ENCODE measurements at places on chromosomes 5 and 9.

GRCh38 chr5:45695804-45696156 is 400 bp downstream of the HCN1 start:
- DNase-seq: no peak

GRCh38 chr5:150789943-150790611 is 11.5 kb downstream of the SMIM3 start:
- DNase-seq: no peak

DNA sequence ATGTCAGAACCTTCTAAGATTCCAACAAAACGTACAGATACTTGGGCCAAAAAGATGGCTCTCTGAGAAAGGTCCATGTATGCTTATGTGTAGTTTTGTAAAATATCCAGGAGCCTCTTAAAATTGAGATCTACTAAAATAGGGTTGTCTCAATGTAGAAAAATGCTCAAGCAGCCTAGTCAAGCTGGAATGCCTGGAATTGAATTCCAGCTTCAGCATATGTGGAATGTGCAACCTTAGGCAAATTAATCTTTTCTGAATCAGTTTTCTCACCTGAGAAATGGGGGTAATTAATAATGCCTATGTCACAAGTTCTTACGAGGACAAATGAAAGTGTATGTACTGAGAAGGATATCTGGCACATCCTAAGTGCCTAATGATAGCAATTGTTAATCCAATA is 662.4 kb downstream of the DTWD2 start:
- no peak for DNase-seq

DNA sequence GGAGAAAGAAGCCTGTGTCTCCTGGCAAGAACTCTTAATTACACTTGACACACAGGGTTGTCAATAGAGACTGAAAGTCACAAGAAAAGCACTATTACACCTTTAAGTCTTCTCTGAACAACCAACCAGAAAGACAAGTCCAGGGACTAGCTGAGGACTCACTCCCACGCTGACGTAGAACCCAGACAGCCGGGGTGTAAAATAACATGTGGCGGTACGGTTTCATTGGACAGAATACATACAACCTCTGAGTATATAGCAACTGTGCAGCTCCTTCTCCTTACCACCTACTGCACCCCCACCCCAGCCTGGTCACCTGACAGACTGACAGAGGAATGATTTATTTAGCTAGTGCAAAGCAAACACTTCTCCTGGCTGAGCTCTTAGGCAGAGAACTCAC is 103.4 kb upstream of the RASEF start:
- peak; percentile 81 for DNase-seq

DNA sequence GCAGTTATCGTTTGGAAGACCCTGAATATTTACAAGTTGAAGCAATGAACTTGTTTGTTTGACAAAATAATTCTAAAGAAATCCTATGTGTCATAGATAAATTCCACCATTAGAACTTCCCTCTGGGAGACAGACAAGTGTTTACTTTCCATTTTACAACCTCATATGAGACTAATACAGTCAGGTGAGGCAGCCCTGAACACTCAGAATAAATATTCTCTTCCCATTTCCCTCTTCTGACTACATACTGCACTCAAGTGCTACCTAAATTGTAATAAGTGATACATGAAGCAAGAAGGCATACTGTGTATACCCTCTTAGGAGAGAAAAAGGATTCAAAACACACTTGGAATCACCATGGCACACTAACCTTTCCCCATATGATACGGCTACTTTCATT is 6.8 kb downstream of the RASEF start:
- DNase-seq: no peak

GRCh38 chr5:64827703-64828102 is 59.0 kb downstream of the CWC27 start:
- no peak for DNase-seq

GRCh38 chr5:137282216-137282615 is 216.9 kb downstream of the SPOCK1 start:
- DNase-seq: peak; percentile 64

- no peak for DNase-seq
Measured at GRCh38 chr5:134517553-134517952, 7.9 kb upstream of the JADE2 start.

DNA sequence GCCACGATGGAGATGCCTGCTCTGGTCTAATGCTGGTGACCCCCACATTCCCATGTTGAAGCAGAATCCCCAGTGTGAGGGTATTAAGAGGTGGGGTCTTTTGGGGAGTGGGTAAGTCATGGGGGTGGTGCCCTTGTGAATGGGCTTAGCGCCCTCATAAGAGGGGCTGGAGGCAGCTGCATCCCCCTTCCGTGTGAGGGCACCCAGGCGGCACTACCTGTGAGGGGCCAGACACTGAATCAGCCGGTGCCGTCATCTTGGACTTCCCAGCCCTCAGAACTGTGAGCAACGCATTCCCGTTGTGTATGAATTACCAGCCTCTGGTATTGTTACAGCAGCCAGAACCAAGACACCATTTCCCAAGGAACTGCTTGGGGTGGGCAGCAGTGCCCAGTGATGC is 27.0 kb upstream of the RNF130 start:
- no peak for DNase-seq

- DNase-seq: no peak
Measured at GRCh38 chr9:136847088-136847825, 2.0 kb upstream of the PHPT1 start.

- no peak for DNase-seq
Measured at GRCh38 chr9:30039712-30040111, 2344.7 kb upstream of the ACO1 start.

- DNase-seq: peak; percentile 55
Measured at GRCh38 chr9:32701321-32702022, 66.0 kb upstream of the TAF1L start.

DNA sequence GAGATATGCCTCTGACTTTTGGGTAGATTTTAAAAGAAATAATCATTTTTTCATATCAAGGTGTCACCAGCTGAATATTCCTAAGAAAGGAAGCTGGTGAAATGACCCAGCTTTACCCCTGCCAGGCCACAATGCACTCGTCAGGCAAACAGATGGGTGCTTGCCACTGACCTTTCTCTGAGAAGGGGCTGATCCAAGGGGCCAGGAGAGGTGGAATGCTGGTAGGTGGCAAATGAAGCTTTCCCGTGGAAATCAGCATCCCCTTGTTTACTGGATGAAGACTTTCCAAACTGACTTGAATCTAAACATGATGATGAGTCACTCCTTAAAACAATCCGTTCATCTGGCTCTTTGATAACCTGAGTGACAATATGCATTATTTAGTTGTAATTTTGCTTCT is 44.3 kb upstream of the PLPP6 start:
- no peak for DNase-seq

GRCh38 chr9:136257381-136258298 is 12.0 kb upstream of the QSOX2 start:
- DNase-seq: no peak

- DNase-seq: no peak
Measured at GRCh38 chr9:5321058-5321457, 16.5 kb upstream of the RLN2 start.

GRCh38 chr5:60841361-60841760 is 2.7 kb downstream of the ELOVL7 start:
- DNase-seq: no peak

- DNase-seq: no peak
Measured at GRCh38 chr9:118100529-118101419, 396.6 kb downstream of the TLR4 start.

DNA sequence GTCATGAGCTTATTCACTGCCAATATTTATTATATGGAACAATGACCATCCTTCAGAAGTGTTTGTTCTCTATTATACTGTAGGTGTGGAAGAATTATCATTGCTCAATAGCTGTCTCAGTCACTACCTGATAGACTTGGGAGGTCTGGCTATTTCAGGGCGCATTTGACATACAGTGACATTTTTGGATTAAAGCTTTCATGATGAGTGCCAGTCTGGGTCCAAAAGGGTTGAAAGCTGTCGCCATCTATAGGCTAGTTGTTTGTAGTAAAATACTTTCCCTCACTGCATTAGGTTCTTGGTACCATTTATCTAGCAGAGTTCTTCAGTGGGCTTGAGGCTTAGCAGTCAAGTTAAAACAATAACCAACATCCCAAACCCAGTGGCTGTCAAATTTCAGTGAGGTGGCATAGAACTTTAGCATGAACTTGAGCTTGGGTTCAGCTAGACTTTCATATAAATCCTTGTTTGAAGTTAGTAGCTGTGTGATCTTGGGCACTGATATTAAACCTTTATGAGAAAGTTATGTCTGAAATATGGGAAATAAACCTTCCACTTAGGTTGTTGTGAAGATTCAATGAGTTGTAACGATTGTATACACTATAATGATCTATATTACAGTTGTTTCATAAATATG is 110.5 kb upstream of the CDKN2B start:
- no peak for DNase-seq

GRCh38 chr9:19232823-19233194 is 2.3 kb downstream of the DENND4C start:
- DNase-seq: no peak

GRCh38 chr5:98713027-98713426 is 60.4 kb upstream of the RGMB start:
- DNase-seq: no peak

DNA sequence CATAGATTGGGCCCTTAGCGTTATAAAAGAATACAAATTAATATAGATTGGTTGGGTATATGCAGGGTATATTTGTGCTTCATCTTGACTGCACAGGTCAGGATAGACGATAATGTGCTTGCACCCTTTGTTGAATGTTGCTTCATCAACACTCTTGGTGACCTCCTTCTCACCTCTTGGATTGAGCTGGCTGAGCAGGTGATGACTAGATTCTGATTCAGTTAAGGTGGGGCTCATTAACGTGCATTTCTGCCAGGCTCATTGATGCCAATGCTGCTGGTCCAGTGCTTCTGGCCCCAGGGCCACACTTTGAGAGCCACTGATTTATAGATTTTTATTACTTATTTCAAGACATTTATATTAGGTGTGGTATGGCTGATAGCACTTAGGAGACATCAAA is 27.7 kb downstream of the PCSK5 start:
- no peak for DNase-seq

- no peak for DNase-seq
Measured at GRCh38 chr9:82034956-82035731, 46.6 kb downstream of the SPATA31D1 start.

DNA sequence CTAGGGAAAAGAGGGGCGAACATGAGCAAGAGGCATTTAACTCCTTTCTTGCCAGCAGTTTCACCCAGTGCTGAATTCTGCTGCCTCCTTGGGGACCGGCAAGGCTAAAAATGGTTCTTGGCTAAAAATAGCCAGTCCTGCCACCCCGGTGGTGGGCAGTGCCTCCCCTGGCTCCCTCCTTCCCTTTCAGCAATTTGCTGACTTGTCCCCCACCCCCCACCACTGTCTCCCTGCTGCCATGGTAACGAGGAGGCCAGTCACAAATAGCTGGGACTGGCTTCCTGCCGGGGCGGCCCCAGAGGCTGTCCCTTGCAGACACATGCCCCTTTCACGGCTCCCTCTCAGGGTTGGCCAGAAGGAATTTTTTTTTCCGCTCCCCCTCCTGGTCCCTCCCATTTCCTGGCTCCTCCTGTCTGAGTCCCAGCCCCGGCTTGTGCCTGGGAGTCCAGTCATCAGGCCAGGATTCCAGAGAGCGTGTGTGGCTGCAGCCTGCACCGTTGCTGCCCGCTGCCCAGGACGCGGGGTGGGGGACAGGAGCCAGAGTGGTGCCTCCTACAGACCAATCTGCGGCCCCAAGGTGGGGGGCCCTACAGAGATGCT is 130.3 kb downstream of the RGS3 start:
- DNase-seq: peak; percentile 96

DNA sequence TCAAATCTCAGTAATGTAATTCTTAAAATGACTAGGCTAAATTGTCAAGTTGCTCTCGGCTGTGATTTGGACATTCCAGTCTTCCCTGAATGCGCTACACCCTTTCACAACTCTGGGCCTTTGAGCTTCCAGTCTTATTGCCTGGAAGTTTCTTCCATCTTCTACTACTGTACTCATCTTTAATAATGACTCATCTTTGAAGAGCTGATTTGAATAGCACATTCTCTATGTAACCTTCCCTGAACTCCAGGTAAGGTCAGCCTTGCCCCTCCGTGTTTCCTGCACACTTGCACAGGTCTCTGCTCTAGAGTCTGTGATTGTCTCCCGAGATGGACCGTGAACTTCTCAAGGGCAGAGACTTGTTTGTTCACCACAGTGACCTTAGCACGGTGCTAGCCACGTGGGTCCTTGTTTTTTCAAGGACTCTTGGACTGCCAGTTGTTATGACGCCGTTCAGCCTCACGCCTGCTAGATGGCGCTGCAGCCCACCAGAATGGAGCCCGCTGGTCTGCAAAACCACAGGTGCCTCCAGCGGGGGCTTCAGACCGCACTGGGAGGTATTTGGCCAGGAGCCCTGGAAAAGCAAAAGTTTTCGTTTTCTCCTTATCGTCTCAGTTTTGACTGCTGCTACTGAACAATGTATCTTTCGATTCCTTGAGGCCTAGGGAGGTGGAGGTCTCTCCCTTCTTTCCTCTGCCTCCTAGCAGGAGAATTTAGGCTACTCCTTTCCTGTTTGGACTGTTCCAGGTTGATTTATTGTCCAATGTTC is 44.4 kb downstream of the SEC61B start:
- DNase-seq: peak; percentile 90

- DNase-seq: peak; percentile 80
Measured at GRCh38 chr5:133400831-133401351, 211.4 kb downstream of the FSTL4 start.
